ENCODE measurements at places on chromosomes 3 and 15.

DNA sequence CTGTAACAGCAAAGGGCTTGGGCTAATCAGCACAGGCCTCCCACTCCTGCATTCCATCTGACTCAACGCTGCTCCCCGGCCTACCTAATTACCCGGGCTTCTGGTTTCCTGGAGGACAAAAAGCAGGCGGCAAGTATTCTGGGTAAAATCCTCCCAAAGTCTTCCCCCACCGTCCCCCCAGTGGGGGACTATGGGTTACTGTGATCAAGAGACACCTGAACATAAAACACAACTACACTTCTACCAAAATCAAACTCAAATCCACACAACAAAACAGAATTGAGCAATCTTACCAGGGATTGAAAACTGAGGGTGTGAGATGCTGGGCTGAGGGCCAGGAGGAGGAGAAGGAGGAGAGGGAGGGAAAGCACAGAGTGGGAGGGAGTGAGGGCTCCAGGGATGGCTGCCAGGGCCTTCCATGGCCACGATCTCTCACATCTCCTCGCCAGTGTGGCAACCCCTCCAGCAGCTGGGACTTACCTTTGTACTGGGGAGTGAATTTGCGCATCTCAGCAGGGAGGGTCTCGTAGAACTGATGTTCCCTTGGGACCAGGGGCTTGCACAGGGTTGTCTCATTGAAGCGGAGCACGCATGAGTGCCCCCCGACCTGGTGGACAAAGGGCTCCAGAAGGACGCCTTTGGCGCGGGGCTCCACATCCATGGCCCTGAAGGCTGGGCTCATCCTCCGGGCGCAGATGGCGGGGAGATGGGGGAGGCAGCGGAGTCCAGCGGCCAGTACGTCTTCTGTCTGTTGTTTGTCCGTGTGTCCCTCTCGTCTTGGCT lies 9.1 kb upstream of the NCKIPSD start:
- no peak for DNase-seq

GRCh38 chr3:126618760-126619159 lies 36.2 kb downstream of the TXNRD3 start:
- DNase-seq: no peak

GRCh38 chr15:29018120-29018805 lies 132.5 kb downstream of the APBA2 start:
- DNase-seq: no peak

DNA sequence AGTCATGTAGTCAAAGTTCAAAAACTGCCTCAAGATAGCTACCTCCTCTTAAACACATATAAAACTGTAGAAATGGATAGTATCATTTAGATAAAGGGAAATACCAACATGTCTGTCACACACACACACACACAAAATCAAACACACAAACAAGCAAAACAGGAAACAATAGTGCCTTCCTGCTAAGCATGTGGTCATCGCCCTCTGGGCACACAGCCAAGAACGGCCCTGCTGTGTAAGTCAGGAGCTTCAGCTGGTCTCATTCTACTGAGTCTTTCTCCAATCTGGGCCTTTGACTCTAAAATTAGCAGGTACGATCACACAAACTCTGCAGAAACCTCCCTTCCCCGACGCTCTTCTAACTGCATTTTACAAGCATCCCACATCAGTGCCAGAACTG lies 272.2 kb upstream of the CHRNA7 start:
- no peak for DNase-seq

DNA sequence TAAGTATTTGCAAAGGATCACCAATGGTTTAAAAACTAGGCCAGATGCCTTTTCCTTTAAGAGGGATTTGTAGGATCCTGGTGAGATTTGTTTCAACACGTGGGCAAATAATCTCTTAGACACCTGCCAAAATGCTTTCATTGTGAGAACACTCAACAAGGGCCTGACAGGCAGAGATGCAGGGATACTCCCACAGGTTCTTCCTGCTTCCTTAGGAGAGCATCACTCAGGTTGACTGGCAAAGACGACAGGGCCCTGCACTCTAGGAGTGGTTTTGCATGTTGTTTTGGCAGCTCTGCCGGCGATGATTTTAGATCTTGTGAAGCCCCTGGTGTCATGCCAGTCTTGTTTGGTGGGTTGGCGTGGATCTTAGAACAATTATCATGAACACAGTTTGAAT lies 184.5 kb downstream of the NR1D2 start:
- no peak for DNase-seq

GRCh38 chr15:70357453-70357852 lies 259.7 kb upstream of the TLE3 start:
- DNase-seq: no peak

GRCh38 chr3:42637001-42637400 lies 16.5 kb upstream of the ZBTB47 start:
- DNase-seq: no peak

- DNase-seq: no peak
Observed at GRCh38 chr3:179035232-179035631, 36.4 kb downstream of the ZMAT3 start.

- DNase-seq: no peak
Observed at GRCh38 chr15:63037976-63038720, 4.4 kb upstream of the TPM1 start.

DNA sequence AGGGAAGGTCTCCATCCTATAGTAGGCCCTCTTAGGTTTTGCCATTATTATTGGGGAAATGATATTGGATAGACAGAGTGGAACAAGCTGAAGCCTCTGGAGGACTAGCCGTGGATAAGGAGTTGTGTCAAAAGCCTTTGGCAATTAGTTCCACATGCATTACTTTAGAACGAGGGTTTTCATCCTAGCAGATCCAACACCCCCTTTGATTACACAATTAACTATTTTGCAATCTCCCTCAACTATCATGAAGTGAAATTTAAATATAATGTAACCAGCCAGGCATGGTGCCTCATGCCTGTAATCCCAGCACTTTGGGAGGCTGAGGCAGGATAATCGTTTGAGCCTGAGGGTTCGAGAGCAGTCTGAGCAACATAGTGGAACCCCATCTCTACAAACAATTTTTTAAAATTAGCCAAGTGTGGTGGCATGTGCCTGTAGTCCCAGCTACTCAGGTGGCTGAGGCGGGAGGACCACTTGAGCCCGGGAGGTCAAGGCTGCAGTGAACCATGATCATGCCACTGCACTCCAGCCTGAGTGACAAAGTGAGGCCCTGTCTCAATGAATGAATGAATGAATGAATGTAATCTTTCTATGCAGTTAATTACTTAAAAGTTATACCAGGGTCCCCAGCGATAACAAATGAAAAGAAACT lies 56.8 kb downstream of the PXYLP1 start:
- no peak for DNase-seq

- DNase-seq: no peak
Observed at GRCh38 chr3:8556473-8556869, 54.8 kb downstream of the LMCD1 start.

DNA sequence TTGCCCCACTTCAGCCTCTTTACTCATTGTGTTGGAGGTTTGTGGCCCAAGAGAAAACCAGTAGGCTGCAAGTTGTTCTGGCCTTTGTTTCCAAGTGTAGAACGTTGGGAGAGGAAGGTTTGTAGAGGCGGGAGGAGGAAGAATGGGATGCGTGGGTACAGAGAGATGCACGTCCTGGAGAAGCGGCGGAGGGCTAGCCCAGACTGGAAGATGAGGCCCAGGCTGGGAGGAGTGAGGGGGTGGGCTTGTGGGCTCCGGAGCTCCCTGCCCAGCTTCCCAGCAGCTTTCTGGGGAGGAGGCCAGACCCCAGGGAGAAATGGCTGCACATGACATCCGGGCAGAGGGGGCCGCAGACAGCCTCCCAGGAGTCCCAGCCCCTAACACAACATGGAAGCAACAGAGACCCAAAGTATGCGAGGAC lies 5.3 kb downstream of the PLA2G4F start:
- peak; percentile 1 for DNase-seq

- DNase-seq: no peak
Observed at GRCh38 chr3:158355623-158356588, 215.1 kb upstream of the MLF1 start.

GRCh38 chr3:162441716-162442115 lies 945.1 kb downstream of the OTOL1 start:
- no peak for DNase-seq

- DNase-seq: no peak
Observed at GRCh38 chr3:28847736-28848135, 433.1 kb upstream of the RBMS3 start.

DNA sequence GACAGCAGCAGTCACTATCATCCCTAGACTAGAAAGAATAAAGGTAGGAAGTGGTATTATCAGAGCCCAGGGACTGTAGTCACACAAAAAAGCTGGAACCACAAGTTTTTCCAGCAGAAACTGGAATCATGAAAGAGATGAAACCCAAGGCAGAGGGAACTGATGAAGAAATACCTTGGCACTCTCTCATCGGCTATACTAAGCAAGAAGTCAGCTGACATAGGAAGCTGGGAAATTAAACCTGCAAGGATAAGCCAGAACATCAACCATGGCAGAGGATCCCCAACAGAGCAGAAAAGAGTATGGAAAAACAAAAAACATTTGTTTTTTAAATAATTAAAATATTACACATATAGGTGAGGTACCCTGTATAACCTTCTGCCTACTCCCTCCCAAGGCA lies 86.5 kb downstream of the AQR start:
- no peak for DNase-seq

DNA sequence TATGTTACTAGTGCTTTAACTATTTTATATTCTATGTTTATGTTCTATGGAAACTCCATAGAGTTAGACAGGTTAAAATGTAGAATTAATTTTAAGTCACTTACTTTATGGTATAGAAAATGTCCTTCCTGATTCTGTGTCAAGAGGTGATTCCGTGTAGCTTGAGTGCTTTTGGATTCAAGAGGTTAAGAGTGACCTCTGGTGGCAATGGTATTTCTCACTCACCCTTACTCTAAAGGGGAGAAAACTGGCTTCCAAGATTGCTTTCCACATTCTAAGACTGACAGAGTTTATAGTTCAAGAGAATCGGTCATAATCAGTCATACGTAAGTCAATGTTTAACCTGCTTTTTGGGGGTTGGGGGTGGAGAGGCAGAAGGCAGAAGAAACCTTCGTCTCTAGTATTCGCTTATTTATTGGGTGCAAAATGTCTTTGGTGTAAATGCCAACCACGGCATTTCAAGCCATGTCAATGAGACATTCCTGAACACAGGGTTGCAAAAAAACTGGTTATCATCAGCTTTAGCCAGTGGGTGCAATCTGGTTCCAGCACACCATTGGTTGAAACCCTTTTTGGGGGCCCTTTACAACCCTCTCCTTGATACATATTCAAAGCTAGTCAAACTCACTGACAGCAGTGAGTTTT lies 92.0 kb upstream of the VGLL3 start:
- no peak for DNase-seq

DNA sequence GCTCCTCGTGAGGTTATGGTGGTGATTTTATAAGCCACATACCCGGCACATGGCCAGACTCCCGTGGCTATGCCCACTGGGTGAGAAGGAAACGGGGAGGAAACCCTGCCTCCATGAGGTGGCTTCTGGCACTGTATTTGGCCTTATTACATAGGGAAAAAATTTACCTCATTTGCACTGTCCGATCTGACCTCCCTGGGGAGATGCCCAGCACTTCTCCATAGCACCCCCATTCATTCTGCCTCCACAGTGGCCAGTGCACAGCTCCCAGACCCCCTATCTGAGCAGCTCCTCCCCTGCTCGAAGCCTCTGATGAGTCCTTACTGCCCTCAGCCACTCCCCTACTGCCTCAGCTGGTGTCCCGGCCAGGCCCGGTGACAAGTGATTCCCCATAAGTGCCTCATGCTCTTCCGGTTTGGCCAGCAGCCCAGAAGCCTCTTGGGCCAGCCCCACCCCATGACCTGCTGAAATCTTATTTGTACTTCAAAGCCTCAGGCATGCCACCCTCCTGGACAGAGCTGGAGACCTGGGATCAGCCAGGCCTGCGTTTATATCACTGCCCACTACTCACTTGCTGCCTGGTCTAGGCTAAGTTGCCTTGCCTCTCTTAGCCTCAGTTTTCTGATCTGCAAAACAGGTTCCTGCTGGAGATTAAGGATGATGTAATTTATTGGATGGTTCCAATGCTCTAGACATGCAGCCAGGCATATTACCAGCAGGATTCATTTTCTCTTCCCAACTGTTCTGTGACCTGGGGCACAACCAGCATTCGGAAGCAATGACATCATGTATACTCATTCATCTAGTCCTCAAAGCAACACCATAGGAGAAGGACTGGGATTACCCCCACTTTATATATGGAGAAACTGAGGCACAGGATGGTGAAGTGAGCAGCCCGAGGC lies 30.6 kb upstream of the SLC6A6 start:
- DNase-seq: no peak

DNA sequence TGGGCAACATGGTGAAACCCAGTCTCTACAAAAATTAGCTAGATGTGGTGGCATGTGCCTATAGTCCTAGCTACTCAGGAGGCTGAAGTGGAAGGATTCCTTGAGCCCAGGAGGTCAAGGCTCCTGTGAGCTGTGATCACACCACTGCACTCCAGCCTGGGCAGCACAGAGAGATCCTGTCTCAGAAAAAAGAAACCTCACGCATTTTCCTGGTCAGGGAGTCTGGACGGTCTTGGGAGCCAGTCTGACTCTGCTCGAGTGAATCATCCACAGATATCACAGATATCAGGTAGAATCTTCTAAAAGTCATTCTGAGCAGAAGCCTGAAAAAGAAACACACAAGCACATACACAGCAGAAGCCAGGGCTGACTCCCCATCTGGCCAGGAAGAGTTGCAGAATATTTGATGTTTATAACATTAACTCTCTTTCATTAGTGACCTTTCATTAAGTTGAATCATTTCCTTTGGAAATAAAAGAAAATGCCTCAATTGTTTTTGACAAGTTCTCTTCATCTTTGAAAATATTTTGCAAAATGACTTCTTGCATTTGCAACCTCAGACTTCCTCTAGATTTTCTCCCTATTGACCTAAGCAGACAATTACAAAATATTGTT lies 56.5 kb upstream of the ABHD17C start:
- no peak for DNase-seq

DNA sequence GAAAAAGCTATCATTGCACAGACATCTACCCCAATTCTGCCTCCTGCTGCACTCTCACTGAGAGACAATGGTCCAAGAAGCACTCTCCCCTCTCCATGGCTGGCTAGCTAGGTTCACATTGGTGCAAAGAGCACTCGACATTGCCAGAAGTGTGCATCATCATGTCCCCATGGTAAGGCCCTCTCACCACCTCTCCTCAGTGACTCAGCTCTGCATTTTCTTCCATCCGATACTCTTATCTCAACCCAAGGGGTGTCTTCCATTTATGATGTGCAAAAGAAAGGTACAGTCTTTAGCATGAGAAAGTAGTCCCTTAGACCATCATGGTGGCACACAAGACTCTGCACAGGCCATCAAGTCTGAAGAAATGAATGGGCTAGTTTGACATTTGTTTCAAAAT lies 14.0 kb downstream of the RPSA start:
- DNase-seq: no peak

DNA sequence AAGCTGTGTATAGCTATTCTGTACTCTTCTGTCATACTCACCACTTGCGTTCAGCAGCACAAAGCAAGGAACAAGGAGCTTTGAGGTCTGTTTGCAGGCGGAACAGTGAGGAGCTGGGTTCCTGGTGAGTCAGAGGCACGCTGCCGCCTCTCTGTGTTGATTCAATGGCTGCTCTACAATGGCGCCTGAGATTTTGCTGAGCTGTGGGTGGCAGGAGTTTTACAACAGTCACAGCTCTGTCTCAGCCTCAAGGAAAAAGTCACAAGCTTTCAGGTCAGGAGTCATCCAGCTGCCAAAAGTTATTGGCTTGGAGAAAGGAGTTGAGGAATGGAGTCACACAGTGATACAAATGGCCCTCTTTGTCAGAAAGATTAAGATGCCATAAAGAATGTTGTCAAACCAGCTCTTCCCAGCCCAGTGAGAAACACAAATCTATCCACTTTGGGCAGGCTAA lies 98.1 kb downstream of the SSR3 start:
- DNase-seq: no peak

- DNase-seq: no peak
Observed at GRCh38 chr3:23264413-23264812, 61.3 kb downstream of the UBE2E2 start.
